ENCODE measurements at places on chromosomes 16 and 17.

DNA sequence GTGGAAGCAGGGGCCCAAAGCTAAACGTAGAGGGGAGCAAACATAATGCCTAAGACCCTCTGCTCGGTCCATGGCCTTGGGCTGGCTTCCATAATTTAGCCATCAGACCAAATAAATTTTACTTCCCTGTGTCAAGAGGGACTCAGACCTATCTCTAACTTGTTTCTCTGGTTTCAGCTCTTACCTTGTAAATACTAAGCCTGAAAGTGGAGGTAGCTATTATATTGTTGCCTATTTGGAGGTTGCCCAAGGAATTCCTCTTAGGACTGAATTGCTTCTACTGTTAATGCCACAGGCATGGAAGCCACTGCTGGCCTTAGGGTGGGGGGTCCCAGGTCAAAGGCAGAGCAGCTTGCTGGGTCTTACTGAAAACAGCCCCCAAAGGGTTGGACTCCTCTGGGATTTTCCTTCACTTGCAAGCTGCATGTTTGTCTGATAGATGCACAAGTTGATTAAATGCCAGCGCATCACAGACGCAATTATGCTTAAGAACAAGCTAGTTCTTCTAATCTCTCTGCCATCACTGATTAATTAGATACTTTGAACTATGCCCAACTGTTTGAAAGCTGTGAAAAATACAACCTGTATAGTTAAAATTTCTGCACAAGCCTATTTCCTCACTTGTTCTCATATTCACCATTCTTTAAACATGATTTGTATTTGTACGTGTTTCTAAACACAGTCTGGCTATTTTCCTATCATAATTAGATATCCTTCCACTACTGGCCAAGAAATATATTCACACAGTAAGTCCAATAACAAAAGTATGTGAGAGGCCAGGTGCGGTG, 67.9 kb upstream of the HAS3 start:
- DNase-seq: no peak

- no peak for DNase-seq
Observed at GRCh38 chr17:31431852-31432658, 40.6 kb downstream of the RAB11FIP4 start.

DNA sequence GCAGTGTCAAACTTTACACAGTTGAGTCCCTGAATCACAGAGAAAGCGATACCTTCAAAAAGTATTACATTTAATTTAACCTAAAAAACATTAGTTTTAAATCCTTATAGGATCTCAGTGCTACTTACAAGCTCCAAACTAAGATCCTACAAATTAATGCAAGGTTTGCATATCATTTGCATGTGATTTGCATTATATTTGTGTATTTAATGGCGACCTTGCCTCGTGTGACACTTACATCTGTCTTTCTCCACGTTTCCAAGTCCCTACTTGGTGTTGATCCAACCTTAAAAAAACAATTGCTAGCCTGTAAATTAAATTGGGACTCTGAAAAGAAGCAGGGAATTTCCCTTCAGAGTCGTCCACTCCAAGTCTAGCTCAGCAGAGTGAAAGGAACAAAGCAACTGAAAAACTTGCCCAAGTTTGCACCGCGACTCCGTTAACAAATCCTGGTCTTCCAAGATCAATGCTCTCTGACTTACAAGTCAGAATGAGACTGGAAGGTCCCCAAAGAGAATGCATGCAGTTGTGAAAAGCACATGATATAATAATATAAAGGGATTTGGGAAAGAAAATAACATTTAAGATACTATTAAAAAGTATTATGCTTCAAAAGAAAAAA, 739 bp upstream of the FAM117A start:
- no peak for DNase-seq

DNA sequence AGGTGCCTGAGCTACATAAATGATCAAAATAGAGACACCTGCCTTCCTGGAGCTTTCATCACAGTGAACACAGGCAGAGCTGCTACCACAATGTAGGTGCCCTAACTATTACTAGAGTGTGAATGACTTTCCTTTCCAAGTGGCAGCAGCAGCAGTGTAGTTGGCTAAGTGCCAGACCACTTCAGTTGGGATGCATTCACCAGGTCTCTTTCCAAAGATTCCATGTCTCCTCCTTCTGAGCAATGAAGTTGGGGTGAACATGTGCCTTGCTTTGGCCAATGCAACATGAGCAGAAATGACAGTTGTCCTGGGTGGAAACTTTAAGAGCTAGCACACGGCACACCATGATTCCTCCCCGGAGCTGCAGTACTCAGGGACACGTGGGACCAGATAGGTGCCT, 23.3 kb upstream of the CACNG4 start:
- DNase-seq: no peak

DNA sequence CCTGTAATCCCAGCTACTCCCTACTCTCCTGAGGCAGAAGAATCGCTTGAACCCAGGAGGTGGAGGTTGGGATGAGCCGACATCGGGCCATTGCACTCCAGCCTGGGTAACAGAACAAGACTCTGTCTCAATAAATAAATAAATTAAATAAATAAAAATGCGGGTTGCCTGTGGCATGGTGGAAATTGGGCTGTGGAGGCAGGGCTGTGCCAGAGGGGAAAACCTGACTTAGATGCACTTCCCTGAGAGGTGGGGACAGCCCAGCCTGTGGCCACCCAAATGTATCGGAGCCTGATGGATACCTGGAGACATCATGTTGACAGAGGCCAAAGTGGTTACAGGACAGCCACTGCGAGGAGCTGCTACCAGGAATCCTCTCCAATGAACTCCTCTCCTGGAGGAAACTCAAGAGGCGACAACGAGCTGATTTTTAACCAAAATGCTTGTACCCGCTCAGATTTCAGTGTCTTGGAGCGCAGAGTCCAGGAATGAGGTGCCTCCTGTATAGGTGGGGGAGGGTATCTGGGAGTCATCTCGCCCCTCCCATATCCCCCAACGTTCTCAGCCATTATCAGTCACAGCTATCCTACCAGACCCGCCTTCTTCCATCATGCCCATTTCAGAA, 32.3 kb downstream of the DDX19A start:
- DNase-seq: no peak

DNA sequence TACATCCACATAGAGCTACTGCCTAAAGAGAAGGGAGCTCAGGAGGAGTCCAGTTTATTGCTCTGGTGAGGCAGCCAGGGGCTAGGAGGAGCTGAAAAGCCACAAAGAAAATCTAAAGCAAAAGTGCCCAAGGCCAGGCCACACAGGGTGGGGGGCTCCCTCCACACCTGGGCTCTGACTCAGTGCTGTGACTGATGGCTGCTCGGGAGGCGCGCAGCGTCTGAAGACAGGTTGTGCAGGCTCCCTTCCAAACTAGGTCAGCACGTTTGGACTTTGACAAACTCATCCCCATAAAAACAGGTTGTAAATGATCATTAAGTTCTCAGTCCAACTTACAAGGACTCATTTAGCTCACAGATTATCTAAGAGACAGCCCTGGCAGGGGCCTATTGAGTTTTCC, 22.2 kb upstream of the LCMT1 start:
- no peak for DNase-seq

GRCh38 chr17:4854111-4854681, 21.1 kb downstream of the MINK1 start:
- DNase-seq: no peak

DNA sequence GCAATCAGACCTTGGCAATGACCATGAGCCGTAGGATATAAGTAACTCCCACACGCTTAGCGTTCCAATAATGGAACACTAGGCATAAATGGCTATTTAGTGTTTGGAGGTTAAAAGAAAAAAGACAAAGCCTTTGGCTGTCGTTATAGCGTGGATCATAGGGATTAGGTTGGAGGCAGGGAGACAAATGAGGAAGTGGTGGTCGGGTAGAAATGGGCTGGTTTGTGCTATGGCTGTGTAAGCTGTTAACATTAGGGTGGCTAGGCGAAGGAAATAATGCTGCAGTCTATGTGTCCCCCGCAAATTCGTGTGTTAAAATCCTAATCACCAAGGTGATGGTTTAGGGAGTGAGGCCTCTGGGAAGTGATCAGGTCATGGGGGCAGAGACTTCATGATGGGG, 120.4 kb upstream of the IRX6 start:
- no peak for DNase-seq

- DNase-seq: no peak
Observed at GRCh38 chr17:74477411-74477810, 11.0 kb downstream of the CD300A start.

DNA sequence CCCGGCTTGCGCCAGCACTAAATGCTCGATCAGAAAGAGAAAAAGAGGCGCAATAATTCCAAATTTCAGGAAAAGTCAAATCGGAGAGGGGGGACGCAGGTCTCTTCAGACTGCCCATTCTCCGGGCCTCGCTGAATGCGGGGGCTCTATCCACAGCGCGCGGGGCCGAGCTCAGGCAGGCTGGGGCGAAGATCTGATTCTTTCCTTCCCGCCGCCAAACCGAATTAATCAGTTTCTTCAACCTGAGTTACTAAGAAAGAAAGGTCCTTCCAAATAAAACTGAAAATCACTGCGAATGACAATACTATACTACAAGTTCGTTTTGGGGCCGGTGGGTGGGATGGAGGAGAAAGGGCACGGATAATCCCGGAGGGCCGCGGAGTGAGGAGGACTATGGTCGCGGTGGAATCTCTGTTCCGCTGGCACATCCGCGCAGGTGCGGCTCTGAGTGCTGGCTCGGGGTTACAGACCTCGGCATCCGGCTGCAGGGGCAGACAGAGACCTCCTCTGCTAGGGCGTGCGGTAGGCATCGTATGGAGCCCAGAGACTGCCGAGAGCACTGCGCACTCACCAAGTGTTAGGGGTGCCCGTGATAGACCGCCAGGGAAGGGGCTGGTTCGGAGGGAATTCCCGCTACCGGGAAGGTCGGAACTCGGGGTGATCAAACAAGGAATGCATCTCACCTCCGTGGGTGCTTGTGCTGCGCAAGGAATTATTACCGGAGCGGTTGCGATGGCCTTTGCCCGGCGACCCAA, 4.0 kb upstream of the DLX4 start:
- no peak for DNase-seq

DNA sequence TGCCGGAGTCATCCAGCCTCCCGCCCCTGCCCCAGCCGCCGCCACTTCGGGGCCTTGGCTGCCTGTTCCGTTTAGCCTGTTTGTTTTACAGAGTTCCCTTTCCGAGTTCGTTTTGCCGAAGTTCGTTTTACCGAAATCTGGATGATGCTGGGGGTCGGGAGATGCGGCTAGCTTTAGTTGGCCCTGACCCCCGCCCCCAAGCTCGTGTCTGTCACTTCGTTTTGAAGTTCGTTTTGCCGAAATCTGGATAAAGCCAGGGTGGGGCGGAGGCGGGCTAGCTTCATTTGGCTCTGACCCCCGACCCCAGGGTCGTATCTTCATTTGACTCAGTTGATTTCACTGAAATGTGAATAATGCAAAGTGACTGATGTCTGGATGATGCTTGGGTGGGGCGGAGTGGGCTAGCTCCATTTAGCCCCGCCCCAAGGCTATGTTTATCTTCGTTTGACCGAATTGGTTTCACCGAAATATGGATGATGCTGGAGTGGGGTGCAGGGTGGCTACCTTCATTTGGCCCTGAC, 591 bp downstream of the PSMD7 start:
- DNase-seq: peak; percentile 9

DNA sequence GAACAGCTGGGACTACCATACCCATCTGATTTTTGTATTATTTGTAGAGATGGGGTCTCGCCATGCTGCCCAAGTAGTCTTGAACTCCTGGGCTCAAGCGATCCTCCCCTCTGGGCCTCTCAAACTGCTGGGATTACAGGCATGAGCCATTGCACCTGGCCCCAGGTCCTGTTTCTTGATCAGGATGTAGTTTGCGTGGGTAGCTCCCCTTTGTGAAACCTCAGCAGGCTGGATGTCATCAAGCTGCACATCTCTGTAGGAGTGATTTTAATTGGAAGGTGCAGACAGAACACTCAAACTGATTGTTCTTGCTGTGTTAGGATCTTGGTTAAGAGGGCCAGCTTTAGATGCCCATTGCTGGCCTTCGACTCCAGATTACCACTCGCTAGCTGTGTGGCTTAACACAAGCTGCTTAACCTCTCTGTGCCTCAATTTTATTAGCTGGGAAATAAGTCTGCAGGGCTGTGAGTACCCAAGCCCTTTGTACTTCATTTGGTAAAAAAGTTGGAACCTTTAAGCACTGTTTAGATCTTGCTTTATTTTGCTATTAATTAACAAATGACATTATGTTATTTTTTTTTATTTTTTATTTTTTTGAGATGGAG, 16.5 kb downstream of the BCO1 start:
- DNase-seq: no peak

GRCh38 chr16:180681-181564, 664 bp downstream of the HBQ1 start:
- DNase-seq: peak; percentile 49

DNA sequence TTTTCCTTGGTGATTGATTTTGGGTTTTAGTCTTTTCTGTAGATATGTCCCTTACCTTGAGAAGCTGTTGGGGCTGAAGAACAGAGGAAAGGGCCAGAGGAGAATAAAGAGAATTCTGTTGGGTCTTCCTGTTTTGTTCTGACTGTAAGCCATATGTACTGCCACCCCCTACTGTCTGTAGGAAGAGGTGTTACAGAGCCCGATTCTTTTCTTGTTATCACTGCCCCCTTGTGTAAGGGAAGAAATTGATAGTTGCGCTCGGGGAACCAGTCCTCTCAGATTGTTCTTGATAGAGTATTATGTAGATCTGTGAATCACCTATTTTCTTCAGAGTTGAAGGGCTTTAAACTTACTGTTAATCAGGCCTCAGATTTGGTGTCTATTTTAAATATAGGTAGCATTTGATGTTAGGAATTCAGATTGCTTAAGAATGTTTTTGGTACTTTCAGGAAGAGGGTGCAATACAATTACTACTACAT, 2.4 kb downstream of the TANC2 start:
- peak; percentile 85 for DNase-seq

GRCh38 chr16:4220358-4220757, 21.5 kb downstream of the SRL start:
- DNase-seq: no peak

GRCh38 chr16:28029387-28030002, 34.0 kb downstream of the GSG1L start:
- no peak for DNase-seq

- DNase-seq: no peak
Observed at GRCh38 chr17:65231086-65231485, 93.9 kb downstream of the RGS9 start.

DNA sequence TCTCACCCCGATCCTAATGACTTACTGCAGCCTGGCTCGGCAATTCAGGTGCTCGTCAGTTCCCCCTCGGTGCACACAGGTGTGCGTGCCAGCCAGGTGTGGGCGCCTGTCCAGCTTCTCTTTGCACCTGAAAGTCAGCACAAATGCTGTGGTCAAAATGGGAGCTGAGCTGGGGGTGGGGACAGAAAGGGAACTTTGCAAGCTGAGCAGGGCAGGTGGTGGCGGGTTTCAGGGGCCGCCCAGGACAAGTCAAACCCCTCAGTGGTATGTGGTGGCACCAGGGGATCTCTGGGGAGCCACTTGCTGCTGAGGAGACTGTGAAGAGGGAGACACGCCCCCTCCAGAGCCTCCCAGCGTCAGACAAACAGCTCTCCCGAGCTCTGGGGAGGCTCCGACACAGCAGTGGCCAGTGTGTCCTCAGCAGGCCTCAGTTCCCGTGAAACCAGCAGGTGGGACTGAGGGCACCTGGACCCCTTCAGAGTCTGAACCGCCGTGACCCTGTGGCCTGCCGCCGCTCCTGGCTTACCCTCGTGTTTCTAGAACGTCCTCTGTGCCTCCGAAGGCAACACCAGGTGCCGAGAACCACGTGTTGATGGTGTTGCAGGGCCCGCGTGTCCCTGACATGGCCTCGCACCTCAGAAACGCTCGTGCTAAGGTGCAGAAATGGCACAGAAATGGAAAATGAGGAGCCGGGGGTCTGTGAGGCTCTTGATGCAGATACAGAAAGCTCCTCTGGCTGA, 233.5 kb upstream of the TNRC6C start:
- no peak for DNase-seq

GRCh38 chr17:21379080-21379711, 3.0 kb downstream of the KCNJ12 start:
- no peak for DNase-seq

All from inflammatory macrophage (primary cell).